ENCODE measurements at places on chromosomes 3 and 15. TPM values are rescaled to one million over a fixed set of nuclear protein-coding genes. Genes with fewer than 3 reads are reported as not detected.
A peak's percentile ranks its signal among the peaks of the same experiment; 100 is the strongest.

CYP1A2 gene
- total RNA-seq: not detected

EFCC1 gene
- total RNA-seq: 1.1 TPM

DNA sequence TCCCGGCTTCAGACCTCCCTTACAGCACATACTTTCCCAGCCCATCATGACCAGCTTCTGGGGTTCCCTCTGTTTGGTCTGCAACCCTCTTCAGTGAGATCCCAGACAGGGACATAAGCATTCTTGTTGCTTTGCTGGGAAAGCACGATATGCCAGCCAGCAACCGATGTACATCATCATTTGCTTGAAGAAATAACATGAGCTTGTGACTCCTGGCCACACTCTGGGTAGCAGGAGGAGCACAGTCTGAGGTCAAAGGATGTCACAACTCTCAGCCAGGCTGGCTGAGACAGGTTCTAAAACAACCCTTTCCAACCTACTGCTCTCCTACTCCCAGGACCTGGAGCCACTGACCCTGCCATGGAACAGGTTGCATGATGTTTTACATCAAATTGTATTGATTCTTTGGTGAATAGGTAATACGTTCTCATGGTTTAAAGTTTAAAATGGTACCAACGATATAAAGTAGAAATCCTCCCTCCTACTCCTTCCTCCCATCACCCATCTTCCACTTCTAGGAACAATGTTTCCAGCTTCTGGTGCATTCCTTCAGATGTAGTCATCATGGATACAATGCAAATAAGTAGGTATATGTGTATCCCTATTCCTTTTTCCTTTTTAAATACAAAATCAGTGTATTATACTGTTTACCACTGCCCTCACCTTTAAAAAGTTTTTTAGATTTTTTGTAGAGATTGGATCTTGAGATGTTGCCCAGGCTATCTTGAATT is 190.3 kb downstream of the OPA1 start:
- H3K4me1 ChIP-seq: no peaks in the 10 kb centered on the region
- DNase-seq: no peak
- H3K27ac ChIP-seq: no peak overlapping the region
- peaks cover 4% of the 10 kb centered on the region for H3K27me3 ChIP-seq
- no peak overlapping the region for H3K4me3 ChIP-seq
- no peaks in the 10 kb centered on the region for H3K36me3 ChIP-seq

DNA sequence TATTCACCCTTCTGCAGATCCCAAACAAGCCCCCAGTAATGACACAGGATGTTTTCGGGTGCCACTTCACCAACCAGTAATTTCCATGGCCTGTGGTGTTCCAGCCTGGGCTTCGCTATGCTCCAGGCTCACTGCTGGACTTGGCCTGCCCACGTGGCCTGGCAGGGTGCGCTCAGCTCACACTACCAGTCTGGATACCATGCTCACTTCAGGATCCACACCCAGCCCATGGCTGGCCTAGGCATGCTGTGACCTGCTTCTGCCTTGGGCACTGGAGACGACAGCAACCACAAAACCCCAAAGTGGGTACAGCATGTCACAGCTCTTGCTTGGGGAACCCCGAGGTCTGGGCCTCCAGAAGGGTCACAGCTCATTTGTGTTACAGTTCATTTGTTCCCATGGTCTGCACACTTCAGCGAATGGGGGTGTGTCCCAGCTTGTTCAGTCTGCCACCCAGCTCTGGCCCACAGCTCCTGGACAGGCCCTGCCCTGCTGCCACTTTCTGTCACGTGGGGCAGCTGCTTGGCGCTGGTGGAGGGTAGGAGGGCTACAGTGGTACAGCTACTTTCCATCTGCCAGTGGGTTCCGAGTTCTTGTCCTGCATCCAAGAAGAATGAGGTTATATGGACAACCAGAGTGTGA is 650.8 kb downstream of the MCTP2 start:
- DNase-seq: no peak
- no peak overlapping the region for H3K4me3 ChIP-seq
- H3K27me3 ChIP-seq: no peaks in the 10 kb centered on the region
- H3K36me3 ChIP-seq: no peaks in the 10 kb centered on the region
- H3K27ac ChIP-seq: no peak overlapping the region

GRCh38 chr3:64291956-64292355 is 66.7 kb upstream of the PRICKLE2 start:
- no peaks in the 10 kb centered on the region for H3K36me3 ChIP-seq
- no peaks in the 10 kb centered on the region for H3K4me1 ChIP-seq
- H3K27ac ChIP-seq: peak overlapping the region; percentile 31
- no peak overlapping the region for H3K4me3 ChIP-seq
- no peaks in the 10 kb centered on the region for H3K27me3 ChIP-seq

DNA sequence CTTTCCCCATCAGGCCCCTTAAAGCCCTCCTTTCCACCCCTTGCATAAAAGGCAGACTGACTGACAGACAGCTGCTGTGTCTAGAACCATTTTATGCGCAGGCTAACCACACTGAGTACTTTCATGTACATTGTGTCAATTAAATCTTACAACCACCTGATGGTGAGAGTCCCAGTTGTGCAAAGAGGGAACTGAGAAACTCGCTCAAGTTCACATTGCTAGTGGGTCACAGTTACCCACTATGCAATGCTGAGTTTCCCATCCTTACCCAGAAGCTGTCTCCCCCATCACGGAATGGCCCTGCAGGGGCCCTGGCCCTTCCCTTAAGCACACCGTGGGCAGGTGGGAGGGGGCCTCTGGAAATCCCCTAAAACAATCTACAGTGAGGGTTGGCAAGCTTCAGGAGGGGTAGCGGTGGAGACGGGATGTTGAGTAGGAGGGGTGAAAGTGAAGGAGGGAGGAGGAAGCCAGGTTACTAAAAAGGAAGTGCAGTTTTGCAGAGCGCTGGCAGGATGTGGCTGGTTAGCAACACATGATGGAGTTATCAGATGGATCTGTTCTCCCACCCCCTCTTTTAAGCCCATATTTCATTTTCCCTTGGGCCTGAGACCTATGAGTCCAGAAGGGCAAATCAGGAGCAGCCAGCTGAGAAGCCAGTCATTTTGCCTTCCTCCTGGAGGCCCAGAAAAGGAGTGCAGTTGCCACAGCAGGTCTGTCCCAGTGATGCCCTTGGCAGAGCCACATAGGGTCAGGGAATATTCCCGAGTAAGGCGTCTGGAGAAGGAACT is 30.0 kb downstream of the STARD5 start:
- H3K27ac ChIP-seq: no peak overlapping the region
- DNase-seq: no peak
- no peaks in the 10 kb centered on the region for H3K27me3 ChIP-seq
- peaks cover 18% of the 10 kb centered on the region for H3K4me1 ChIP-seq
- H3K36me3 ChIP-seq: no peaks in the 10 kb centered on the region
- no peak overlapping the region for H3K4me3 ChIP-seq

DNA sequence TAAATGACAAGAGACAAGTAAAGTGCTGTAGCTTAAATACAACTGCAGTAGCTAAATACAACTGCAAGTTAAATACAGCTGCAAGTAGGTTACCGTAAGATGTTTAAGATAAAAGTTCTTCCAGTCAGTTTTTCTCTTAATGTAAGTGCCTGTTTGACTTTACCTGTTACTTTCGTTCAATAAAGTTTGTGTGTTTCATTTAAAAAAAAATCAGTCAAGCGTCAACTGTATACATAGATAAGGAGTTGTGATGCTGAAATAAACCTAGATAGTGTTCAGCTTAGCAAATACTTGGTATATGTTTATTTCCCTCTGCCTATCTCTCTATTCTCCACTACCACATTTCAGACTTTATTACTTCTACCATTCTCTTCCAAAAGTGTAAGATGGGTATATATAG is 221.2 kb downstream of the NR2F2 start:
- H3K27me3 ChIP-seq: no peaks in the 10 kb centered on the region
- H3K4me3 ChIP-seq: no peak overlapping the region
- H3K4me1 ChIP-seq: no peaks in the 10 kb centered on the region
- H3K27ac ChIP-seq: no peak overlapping the region
- no peak for DNase-seq

- no peak for DNase-seq
- peaks cover 17% of the 10 kb centered on the region for H3K4me1 ChIP-seq
- no peaks in the 10 kb centered on the region for H3K36me3 ChIP-seq
- peak overlapping the region; percentile 91 for H3K4me3 ChIP-seq
- no peaks in the 10 kb centered on the region for H3K27me3 ChIP-seq
- no peak overlapping the region for H3K27ac ChIP-seq
Observed at GRCh38 chr3:87228316-87228715, 1.2 kb downstream of the CHMP2B start.

DNA sequence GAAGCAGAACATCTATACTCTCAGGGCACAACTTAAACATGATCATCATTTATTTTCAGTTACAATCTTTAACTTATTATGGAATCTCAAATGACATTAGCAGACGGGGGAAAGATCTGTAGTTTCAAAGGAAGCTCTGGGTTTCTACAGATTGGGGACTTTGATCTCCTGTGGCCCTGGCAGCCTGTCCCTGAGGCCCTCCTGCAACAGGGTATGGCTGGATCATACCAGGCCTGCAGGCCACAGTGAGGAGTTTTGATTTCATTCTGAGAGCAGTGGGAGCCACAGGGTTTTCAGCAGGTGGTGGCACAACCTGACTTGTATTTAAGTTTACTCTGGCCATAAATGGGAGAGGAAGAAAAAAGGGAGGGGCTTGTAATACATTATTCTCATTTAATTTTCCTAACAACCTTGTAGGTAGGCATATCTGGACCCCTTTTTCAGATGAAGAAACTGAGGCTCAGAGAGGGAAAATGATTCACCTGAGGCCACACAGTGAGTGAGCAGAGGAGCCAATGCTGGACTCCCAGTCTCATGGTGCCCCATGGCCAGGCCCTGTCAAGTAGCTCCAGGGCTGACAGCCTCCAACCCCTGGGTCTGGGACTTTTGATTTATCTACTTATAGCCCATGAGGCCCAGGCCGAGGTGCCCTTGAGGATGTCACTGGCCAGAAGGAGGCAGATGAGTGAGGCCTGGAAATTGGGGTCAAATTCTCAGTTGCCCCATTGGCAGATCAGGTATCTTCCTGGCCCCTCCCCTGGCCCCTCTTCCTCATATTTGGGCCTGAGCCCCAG is 71.0 kb downstream of the ATP2B2 start:
- H3K36me3 ChIP-seq: no peaks in the 10 kb centered on the region
- H3K4me1 ChIP-seq: no peaks in the 10 kb centered on the region
- no peak overlapping the region for H3K27ac ChIP-seq
- H3K27me3 ChIP-seq: no peaks in the 10 kb centered on the region
- no peak for DNase-seq

DNA sequence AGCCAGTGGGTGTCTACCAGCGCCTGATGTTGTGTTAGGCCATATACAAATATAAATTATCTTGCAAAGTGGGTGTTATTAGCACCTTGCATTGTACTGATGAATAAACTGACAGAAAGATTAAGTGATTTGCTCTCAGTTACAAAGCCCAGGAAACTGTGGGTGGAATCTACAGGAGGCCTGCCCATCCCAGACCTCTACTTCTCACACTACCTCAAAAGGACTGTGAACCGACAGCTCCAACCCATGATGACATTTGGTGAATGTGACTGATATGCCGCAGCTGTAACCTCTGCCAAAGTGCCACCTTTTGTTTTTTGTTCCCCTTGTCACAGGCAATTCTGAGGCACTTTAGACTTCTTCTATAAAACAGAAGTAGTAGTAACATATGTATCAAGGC is 43.7 kb upstream of the KCNMB2 start:
- H3K27me3 ChIP-seq: no peaks in the 10 kb centered on the region
- no peak overlapping the region for H3K4me3 ChIP-seq
- no peaks in the 10 kb centered on the region for H3K4me1 ChIP-seq
- no peaks in the 10 kb centered on the region for H3K36me3 ChIP-seq

- H3K36me3 ChIP-seq: no peaks in the 10 kb centered on the region
- no peak overlapping the region for H3K4me3 ChIP-seq
- H3K27me3 ChIP-seq: no peaks in the 10 kb centered on the region
- H3K4me1 ChIP-seq: no peaks in the 10 kb centered on the region
Observed at GRCh38 chr3:24953060-24953771, 458.6 kb upstream of the THRB start.

DNA sequence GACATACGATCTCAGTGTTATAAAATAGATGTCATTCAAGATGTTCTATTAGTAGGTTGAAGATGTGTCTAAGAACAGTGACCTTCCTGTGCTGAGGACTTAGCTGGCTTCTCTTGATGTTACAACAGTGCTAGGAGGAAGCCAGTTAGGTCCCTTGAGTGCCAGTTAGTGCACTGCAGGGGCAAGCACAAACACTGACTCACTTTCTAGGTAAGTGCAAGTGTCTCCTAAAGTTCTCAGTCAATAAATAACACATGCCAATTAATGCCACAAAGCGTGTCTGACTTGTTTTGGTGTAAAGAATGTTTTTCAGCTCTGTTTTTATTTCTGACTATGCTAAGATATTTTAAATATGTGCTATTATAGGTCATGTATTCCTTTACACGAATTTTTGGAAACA is 211.8 kb downstream of the NAALADL2 start:
- no peaks in the 10 kb centered on the region for H3K27me3 ChIP-seq
- no peak overlapping the region for H3K4me3 ChIP-seq
- no peak for DNase-seq
- no peak overlapping the region for H3K27ac ChIP-seq
- no peaks in the 10 kb centered on the region for H3K36me3 ChIP-seq
- no peaks in the 10 kb centered on the region for H3K4me1 ChIP-seq

- H3K27ac ChIP-seq: no peak overlapping the region
- no peak for DNase-seq
- H3K4me3 ChIP-seq: no peak overlapping the region
- peaks cover 5% of the 10 kb centered on the region for H3K4me1 ChIP-seq
- no peaks in the 10 kb centered on the region for H3K27me3 ChIP-seq
Observed at GRCh38 chr3:12471241-12471640, 13.0 kb upstream of the TSEN2 start.

DNA sequence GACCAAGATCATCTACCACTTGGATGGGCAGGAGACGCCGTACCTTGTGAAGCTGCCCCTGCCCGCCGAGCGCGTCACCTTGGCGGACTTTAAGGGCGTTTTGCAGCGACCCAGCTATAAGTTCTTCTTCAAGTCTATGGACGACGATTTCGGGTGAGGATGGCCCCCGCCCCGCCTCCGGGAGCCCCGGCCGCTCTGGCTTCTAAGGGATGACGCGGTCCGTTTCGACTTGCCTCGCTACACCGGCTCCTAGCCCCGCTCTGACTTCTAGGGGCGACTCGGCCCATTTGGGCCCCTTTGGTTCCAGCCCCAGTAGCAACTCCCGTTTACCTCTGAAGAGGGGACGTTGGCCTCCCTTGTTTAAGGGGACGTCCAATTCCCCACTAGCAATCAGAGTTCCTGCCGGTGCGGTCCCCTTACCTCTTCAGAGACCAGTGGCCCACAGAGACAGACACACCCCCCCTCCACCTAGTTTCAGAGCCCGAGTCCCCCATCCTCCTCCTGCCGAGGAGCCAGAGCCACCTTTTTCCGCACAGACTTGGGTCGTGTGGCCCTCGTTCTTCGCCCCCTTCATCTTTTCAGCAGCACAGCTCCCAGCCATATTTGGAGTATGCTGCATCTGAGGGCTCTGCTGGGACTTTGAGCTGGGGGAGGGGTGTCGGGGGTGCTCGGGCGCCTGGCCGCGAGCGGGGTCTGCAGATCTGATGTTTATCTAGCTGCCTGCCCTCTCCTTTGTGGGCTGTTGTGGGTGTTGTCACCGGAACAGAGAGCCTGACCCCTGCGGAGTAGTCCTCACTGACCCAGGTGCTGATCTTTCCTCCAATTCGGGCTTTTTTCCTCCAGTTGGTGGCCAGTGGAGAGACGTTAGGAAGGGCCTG is 706 bp downstream of the DVL3 start:
- peak; percentile 53 for DNase-seq
- peaks cover 41% of the 10 kb centered on the region for H3K4me1 ChIP-seq
- no peaks in the 10 kb centered on the region for H3K36me3 ChIP-seq
- no peaks in the 10 kb centered on the region for H3K27me3 ChIP-seq

GRCh38 chr3:127668906-127669305 is 3.8 kb upstream of the ABTB1 start:
- no peak overlapping the region for H3K27ac ChIP-seq
- H3K36me3 ChIP-seq: no peaks in the 10 kb centered on the region
- H3K4me1 ChIP-seq: peaks cover 14% of the 10 kb centered on the region
- no peak for DNase-seq
- H3K4me3 ChIP-seq: no peak overlapping the region

GRCh38 chr3:9351709-9352126 is 11.1 kb upstream of the THUMPD3 start:
- DNase-seq: no peak
- no peaks in the 10 kb centered on the region for H3K4me1 ChIP-seq
- no peaks in the 10 kb centered on the region for H3K27me3 ChIP-seq
